Dermis blood vessel endothelial cell (primary cell): ENCODE measurements at places on chromosomes 5 and 9. TPM values are rescaled to one million over a fixed set of nuclear protein-coding genes. Genes with fewer than 3 reads are reported as not detected.

DNA sequence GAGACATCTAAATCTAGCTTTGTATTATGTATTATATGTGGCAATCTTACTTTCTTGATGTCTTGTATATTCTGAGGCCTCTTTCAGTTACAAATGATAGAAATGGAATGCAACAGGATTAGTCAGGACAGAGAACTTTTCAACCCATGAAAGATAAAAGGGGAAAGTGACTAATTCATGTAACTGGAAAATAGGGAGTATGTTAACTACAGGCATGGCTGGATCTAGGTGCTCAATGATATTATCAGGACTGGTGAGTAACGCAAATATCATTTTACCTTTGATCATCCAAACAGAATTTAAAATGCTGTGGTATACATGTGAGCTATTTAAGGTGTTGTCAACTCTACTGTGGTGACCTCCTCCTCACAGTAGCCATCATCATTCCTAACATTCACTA, 215.7 kb upstream of the GLRA1 start:
- no peak for DNase-seq

Gene LRRC8A
- 102 and 154 TPM in 2 replicates for total RNA-seq

Gene TMEM215
- not detected in 2 replicates for total RNA-seq

Gene UBE2QL1
- under 0.01 and 0.05 TPM in 2 replicates for total RNA-seq

Gene JAKMIP2
- total RNA-seq: not detected in 2 replicates

GRCh38 chr9:97660340-97660739, 26.7 kb downstream of the NCBP1 start:
- no peak for DNase-seq
